ENCODE measurements at places on chromosomes 12 and 14. TPM values are rescaled to one million over a fixed set of nuclear protein-coding genes. Genes with fewer than 3 reads are reported as not detected.

- no peak for DNase-seq
Observed at GRCh38 chr14:75825147-75825592, 156.6 kb downstream of the TGFB3 start.

DNA sequence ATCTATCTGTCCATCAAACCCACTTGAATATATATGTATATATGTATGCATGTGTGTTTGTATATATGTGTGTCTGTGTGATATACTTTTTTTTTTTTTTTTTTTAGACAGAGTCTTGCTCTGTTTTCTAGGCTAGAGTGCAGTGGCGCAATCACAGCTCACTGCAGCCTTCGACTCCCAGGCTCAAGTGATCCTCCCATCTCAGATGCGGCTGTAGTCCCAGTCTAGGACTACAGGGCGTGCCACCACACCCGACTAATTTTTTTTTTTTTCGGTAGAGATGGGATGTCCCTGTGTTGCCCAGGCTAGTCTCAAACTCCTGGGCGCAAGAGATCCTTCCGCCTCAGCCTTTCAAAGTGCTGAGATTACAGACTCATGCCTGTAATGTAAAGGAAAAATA is 13.0 kb upstream of the APOBEC1 start:
- no peak for DNase-seq

Gene ESR2
- 0.30 TPM for total RNA-seq

Gene CCDC177
- not detected for total RNA-seq

Gene ACRBP
- total RNA-seq = not detected

Gene SLIRP
- total RNA-seq = 345 TPM

DNA sequence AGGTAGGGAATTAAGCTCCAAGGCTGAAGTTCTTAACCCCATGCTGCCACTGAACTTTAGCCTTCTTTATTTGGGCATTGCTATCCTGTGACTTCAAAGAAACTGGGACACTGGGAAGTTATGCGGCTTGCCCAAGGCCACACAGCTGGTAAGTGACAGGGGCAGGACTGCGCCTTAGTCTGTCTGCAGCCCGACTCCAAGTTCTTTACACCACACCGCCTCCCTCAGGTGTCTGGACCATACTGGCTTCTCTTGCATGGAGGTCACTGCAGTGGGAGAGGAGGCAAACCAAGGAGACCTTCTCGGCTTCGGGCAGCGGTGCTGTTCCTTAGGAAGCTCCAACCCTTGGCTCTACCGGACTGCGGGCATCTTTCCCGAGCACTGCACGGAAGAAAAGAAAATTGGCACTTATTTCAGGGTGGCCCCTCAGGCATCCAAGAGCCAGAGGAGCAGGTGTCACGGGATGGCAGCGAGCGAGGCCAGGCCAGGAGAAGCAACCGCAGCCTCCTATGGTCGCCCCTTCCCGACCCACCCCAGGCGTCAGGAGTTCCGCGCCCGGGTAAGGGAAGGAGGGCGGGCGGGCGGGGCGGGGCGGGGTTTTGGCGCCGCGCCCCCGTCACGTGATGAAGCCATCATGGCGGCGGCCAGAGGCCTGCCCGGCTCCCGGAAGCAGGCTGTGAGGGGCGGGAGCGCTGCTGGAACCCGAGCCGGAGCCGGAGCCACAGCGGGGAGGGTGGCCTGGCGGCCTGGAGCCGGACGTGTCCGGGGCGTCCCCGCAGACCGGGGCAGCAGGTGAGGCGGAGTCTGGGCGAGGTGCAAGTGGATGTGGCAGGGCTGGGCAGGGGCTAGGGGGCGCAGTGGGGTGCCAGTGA is 16.4 kb upstream of the ESPL1 start:
- DNase-seq = peak; percentile 78

DNA sequence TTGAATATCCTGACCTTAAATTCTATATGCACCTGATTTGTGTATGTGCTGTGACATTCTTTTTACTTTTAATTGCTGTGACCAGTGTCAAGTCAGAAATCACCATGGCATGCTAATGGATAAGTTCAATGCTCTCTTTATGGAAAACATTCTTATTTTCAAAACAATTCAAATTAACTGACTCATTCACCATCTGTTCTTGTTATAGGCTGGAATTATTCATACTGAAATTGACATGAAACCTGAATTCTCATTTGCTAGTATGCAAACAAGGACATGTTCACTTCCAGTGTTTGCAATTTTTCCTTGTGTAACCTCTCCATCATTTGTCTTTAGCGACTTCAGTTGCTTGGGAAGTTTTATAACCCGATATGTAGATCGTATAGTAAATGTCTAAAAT is at the start of gene TAS2R30:
TAS2R30 (minus strand) TSS at position 340 of the 400 bp plus-strand sequence. CDS start 400 bp downstream, outside the sequence.
- DNase-seq = no peak
